Kidney epithelial cell (primary cell): ENCODE measurements at places on chromosomes 4 and X.

- no peak for DNase-seq
Observed at GRCh38 chrX:3295731-3296130, 50.7 kb downstream of the MXRA5 start.

DNA sequence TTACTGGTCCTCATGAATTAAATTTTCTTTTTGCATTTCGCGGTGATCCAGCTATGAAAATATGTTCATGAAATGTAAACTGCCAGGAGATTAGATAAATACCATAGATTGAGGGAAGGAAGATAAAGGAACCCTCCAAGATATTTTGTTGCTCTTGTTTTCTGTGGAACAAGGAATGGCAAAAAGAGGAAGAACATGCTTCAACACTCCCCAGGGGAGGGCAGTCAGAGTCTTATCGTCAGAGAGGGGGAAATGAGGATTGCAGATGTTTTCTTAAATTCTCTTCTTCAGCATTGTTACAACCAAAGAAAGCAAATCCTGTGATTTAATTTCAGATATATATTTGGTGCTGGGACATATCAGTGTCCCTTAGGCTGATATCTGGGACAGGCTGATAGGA, 9.5 kb upstream of the SFRP2 start:
- DNase-seq, result no peak

DNA sequence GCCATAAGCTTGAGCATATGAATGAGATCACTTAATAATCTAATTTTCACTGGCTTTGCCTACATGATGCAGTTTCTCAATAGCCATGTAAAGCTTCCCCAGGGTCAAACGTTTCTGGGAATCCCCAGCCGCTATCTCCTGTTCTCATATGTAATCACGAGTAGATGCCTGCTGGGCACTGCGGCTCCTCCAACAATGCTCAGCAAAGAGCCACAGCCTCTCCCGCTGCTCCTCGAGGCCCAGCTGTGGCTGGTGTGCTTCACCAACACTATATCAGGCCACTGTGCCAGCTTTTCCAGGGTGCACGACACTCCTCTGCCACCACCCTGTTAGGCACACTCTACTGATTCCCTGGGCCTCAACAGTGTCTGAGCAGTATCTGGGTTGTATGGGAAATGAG, 78.3 kb upstream of the RASGEF1B start:
- no peak for DNase-seq

GRCh38 chr4:173834151-173834550, 304.1 kb upstream of the HAND2 start:
- DNase-seq, result no peak

GRCh38 chr4:129043523-129043922, 49.8 kb downstream of the SCLT1 start:
- no peak for DNase-seq

DNA sequence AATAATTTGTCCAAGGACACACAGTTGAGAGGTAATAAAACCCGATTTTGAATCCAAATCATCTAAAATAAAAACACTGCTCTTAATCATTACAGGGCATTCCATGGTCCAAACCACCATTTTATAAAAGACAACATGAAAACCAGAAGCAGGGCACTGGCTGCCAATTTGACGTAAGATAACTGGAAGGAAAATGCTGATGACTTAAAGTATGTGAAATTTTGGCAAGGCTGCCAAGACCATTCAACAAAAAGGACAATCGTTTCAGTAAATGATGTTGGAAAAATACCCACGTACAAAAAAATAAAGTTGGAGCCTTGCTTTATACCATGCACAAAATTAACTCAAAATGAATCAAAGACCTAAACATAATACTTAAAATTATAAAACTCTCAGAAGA, 344.4 kb downstream of the RAPGEF2 start:
- DNase-seq, result no peak

GRCh38 chrX:1422135-1422465, 30.2 kb upstream of the SLC25A6 start:
- no peak for DNase-seq
